KBM-7 (cell line): ENCODE measurements at places on chromosomes 11 and 22.

- DNase-seq = no peak
These were observed 284.0 kb downstream of the LRRC4C start for GRCh38 chr11:41175304-41175972.

DNA sequence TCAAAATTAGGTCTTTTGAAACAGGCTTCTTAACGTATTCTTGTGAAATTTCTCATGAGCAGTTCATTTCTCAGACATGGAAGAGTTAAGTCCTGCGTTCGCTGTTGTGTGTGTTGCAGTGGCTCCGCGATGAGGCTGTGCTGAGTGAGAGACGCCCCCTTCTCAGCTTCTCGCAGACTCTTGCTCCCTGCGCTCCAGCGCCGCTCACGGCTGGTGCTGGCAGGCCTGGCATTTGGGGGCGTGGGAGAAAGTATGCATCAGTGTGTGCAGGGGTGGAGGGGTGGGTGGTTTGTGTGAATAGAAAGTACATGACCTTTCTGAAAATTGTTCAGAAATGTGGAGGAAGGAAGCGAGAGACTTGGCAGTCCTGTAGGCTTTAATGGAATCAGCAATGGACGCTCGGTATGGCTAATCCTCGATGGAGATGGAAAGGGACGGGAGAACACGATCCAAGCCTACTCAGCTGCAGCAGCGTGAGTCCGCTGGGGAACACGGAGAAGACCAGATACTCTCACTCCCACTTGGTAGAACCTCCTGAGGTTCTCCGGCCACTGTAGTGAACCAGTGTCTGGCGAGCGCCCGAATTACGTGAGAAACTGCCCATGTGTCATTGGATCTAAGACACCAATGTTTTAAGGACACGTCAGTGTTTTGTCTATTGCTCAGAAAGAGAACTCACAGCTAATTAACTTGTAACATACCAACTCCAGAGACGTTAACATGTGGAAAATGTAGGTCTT, 5.9 kb downstream of the TAB1 start:
- DNase-seq = no peak

- DNase-seq = no peak
These were observed 39.9 kb downstream of the KCNC1 start for GRCh38 chr11:17774232-17775034.

GRCh38 chr11:22957786-22958185, 97.5 kb upstream of the CCDC179 start:
- no peak for DNase-seq

- no peak for DNase-seq
These were observed 199.2 kb upstream of the POU2AF2 start for GRCh38 chr11:111046291-111046690.

- no peak for DNase-seq
These were observed 125.4 kb downstream of the CCDC34 start for GRCh38 chr11:27237643-27238042.
